COLO829 (cell line): ENCODE measurements at places on chromosomes 4 and X.

GRCh38 chr4:53587135-53587534, 4.2 kb downstream of the LNX1 start:
- no peak for DNase-seq

GRCh38 chrX:10077425-10078188, 79.2 kb upstream of the CLCN4 start:
- DNase-seq = no peak

- DNase-seq = no peak
These were observed 66.2 kb downstream of the AGA start for GRCh38 chr4:177376024-177376423.

- no peak for DNase-seq
These were observed 16.9 kb downstream of the AASDH start for GRCh38 chr4:56370377-56370776.

DNA sequence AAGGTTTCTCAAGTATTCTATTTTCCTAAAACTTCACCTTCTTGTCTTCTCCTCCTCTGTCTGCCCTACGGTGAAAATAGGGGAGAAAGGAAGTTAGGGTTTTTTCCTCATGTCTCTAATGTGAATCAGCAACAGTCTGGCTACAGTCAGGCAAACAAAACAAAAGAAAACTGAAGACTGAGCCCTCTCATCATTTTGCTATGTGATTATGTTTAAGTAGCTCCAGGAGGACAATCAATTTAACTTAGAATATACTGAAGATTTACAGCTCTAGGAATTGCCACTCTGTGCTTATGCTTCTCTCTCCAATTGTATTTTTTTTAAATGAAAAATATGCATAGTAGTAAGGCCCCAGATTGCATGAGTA, 316.2 kb downstream of the GPAT3 start:
- no peak for DNase-seq

DNA sequence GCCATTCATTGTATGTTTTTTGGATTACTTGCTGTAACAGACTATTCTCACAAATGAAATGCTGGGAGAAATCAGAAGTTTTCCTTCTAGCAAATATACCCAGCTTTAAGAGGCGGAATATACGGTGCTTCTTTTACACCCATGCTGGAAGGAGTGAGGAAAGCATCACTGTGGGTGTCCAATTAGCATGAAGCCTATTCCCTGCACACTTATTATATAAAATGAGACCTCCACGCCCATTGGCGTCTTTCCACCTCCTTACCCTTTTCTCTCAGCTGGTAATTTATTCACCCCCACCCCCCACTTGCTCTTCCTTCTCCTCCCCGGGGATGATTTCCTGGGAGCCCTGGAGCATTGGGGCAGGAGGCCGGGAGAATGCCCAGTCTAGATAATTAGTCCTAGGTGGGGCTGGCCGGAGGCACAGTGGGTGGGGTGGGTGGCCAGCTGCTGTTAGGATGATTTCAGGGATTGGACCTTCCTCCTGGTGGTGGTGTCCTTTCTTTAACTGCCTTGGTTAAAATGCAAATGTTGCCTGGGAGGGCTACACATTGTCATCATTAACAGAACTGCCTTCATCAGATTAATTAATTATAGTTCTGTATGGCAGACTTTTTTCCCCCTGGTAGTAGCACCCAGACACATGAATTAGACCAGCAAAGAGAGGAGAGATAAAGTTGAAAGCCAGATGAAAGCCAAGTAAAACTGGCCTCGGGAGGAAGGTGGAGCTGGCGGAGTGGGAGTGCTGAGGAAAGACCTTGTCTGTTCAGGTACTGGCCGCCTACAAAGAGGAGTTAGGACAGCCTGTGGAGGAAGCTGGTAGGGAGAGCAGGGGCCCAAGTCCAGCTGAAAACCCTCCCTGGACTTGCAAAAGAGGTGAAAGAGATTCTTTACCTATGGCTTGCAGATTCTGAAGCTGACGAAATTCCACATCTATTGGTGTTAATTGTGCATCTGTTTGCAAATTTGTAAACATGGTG, 11.4 kb downstream of the SHROOM2 start:
- no peak for DNase-seq
